ENCODE measurements at places on chromosomes 5 and 9.

- no peak for DNase-seq
Observed at GRCh38 chr9:89815061-89815902, 210.5 kb downstream of the GADD45G start.

DNA sequence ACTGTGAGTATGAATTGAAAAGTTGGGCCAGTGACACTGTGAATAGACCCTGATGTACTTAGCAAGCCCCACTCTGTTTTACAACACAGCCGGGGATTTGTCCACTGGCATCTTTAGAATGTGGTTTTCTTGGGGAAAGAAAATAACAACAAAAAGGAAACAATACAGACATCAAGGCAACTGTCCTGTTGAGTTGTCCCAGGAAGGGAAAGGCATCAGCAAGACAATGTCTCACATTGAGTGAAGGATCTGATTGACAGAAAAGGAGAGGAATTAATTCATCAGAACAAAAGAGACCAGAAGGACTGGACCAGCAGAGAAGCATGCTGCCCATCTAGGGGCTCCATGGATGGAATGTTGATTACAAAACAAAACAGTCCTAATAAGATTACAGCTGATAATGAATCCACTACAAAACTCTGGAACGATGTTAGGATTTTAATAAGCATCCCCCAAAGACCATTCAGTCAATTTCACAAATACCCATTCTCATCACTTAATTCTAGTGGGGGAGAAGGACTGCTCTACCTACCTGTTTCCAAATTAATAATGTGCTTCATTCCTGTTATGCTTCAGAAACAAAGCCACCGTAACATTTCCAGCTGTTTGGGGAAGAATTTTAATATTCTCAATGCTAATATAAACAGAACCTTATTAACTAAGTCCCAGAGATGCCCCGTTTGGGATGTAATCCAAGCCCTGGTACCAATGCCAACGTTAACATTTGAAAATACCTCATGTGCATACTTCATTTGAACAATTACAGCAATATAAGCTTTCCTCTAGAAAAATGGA, 298.0 kb downstream of the SPOCK1 start:
- DNase-seq: no peak

- DNase-seq: peak; percentile 12
Observed at GRCh38 chr5:181189363-181189961, 15.5 kb downstream of the TRIM7 start.

DNA sequence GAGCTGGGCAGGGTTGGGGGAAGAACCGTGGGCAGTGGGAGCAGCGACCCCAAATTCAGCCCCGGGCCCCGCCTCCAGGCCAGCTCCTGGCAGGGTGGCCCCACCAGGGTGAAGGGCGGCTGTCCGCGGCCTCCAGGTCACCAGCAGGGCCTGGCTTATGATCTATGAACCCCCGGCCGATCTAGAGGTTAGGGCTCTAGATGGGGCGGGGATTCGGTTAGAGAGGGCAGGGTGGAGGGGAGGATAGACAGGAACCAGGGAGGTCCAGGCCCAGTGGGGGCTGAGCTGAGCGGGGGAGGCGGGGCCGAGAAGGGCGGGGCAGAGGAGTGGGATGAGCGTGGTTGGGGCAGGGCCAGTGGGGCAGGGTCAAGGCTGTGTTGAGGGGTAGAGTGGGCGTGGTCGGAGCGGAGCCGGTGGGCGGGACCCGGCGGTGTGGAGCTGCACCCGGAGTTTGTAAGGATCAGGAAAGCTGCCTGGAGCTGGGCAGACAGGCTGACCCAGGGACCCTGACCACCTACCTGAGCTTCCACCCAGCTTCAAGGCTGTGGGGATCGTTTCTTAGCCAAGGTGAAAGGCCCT, 29.3 kb upstream of the OBP2B start:
- no peak for DNase-seq

DNA sequence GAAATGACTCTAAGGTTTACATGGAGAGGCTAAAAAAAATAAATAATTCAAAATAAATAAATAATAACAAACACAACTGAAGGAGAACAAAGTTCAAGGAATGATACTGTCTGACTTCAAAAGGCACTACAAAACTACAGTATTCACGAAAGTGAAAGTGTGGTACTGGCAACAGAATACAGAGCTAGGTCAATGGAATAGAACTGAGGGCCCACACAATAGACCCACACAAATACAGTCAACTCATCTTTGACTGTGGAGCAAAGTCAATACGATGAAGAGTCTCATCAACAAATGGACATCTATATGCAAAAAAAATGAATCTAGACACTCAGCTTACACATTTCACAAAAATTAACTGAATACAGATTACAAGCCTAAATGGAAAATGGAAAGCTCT, 75.3 kb downstream of the FBXW11 start:
- no peak for DNase-seq

DNA sequence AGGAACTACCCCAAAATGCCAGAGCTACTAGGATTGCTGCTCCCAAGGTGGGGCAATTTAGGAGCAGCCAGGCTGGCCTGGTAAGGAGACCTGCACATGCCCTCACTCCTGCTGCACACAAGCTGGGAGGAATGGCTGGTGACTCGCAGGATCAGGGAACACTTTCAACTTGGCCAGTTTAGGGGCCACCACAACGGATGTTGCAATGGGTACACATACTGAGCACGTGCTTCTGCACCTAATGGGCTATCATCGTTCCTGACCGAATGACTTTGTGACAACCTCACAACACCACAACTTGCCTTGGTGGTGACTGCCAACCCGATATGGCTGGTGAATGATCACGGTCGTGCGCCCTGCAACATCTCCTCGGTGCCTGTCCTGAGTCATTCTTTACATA, 172.0 kb downstream of the ROR2 start:
- no peak for DNase-seq

DNA sequence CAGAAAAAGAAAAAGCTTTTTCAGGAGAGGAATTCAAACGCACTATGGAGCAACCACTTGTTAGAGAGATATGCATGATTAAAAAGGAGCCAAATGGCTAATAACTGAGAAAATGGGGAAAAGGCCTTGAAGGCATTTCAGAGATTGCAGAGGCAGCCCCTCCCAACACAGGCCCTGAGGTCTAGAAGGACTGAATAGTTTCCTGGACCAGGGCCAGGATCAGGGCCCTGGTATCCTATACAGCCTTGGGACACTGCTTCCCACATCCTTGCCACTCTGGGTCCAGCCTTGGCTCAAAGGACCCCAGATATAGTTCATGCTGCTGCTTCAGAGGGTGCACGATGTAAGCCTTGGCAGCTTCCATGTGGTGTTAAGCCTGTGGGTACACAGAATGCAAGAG, 20.7 kb upstream of the FEM1C start:
- DNase-seq: no peak

GRCh38 chr5:118040496-118040895, 947.9 kb downstream of the DTWD2 start:
- no peak for DNase-seq

DNA sequence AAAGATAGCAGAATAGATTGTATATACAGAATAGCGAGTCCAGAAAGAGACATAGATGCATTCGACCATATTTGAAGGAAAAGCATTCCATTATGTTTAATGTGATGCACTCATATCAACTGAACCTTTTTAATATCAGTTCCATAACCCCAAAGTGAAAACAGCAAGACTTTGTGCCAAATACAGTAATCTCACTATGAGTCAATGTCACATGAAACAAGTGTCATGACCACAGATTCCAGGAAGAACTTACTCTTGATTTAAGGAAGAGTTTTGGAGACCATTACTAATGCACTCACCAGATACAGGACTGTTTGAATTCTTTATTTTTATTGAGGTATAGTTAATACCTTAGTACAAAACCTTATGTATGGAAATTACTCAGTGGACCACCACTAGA, 220.5 kb downstream of the SH3GL2 start:
- no peak for DNase-seq

DNA sequence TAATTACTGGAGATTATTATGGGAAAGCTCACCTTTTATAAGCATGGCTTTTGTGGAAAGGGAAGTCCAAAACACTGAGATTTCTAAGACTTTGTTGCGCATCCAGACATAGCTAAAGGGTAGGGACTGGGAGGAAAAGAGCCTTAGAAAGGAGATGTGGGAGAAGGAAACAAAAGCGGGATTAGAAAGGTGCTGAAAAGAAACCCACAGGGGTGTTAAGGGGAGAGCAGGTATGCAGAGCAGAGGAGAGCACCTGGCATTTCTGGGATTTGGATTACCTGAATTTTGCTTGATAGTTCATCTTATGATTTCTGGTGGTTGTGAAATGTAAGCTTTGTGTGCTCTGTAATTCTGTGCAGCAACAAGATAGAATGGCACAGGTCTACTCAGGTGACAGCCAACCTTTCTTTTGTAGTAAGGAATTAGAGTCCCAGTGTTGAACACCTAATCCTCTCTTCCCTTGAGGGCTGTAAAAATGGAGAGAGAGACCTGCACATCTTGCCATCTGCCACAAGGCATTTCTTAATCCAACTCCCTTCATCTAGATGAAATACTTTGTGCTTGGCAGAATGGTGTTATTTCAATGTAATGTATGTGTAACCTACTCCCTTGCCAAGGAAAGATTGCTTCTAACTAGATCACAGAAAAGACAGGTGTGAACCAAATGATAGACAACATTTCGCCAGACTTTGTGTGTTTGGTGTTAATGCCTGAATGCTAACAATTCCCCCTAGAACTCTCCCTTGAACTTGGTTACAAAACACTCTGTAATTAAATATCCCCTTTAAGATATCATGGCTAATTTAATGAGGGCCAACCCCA, 47.4 kb downstream of the ATPSCKMT start:
- no peak for DNase-seq

DNA sequence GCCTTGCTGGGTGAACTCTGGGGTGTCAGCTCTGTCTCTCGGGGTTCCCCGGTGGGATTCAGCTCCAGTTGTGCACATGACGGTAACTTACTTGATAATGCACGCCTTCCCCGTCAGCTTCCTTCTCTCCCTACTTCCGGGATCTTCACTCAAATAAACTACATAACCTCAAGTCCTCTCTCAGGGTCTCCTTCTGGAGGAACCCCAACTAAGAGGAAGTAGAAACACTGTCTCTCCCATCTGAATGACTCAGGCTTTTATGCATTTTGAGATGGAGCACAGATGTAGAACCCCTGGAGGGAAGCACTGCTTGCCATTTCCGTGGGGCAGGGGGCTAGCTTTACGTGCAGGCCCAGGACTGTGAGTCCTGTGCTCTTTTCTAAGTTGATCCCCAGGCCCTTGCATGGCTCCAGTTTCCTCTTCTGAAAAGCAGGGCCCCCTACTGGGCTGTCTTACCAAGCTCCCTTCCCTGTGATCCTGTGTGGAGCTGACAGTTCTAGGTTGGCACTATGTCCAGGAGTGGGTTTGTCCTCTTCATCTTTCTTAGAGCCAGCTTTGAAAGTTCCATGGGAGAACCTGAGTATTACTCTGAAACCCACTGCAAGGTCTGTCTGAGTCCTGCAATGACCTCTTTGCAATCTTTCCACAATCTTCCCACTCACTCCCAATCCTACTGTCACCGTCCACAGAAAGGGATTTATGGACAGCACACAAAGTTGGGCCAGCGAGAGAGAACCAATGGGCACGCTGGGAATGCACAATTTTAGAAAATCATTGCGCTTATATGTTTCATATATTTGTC, 17.7 kb downstream of the S1PR3 start:
- DNase-seq: no peak

DNA sequence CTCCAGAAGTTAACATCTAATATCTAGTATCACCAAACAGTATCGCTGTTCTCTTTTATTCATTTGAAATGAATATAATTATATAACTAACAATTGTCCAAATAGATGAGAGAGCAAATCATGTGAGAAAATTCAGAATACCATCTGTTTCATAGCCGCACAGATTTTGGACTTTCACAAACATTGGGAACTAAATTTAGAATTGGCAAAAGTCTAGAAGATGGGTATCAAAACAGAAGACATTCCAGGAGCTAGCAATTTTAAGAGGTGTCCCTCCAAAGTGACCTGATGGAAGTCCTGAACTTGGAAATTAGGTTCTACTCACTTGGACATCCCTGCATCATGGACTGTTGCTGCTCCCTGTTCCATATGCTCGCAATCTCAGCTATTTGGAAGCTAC, 57.0 kb upstream of the FSD1L start:
- no peak for DNase-seq

- DNase-seq: no peak
Observed at GRCh38 chr5:169864483-169864882, 115.8 kb downstream of the INSYN2B start.

DNA sequence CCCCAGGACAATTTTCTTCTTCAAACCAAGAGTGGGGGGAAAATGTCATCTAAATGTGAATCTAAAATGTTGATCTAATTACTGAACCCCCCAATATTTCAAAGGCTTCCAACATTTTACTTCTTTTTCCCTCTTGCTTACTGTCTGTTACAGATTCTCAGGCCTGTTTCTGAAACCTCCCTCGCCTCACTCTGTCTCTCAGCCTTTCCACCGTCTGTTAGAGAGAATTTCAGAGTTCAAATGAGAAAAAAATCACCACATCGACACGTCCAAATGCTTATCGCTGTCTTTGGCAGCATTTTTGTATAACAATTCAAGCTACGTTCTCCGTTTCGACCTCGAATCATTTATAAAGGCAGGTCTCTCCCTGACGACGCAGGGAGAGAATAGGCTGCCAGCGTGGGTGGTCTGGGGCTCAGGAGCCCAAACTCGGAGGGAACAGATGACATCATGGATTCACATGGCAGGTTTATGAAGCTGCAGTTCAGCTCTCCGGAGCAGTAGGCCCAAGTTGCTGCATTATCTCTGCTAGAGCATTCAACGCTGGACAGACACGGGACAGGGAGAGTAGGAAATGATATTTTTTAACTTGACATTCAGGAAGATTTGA, 139.8 kb downstream of the GAS1 start:
- DNase-seq: no peak

DNA sequence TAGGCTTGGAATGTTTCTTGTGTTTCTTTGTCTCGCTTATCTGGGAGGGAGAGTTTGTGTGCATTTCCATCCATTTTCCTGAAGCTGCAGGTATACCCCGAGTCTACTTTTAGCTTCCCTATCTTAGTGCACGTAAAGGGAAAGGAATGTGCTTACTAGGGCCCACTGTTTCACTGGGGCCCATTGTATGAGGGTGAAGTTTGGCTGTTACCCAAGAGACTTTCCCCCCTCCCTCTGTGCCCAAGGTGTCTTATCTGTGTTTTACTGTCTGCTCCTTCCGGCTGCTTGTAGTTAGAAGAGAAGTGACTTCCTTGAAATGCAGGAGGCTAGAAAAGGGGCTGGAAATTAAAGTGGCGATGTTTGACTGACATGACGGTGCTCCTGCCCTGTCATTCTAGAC, 12.1 kb upstream of the BTNL3 start:
- DNase-seq: no peak

DNA sequence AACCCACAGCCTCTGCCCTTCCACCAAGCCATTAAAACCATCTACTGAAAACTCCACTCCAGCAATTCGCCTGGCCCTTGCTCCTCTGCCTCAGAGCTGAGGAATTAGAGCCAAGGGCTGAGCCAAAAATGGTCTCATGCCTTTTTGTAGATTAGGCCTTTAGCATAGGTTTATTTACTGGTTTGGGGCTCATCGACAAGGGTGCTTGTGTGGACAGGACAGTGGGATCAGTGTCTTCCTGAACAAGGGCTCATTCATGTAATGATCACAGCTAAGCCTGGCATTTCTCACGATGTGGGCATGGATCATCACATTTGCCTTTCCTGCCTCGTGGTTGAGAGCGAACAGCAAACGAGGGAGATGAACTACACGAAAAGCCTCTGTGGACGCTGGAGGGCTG, 59.2 kb upstream of the PHF24 start:
- no peak for DNase-seq

GRCh38 chr9:34490360-34490759, 31.8 kb downstream of the DNAI1 start:
- no peak for DNase-seq

Measured in activated T-helper 1 cell treated with anti-CD3 and anti-CD28 coated beads, Interleukin-2, amount 50 U/mL, for 16 hours (primary cell).